ENCODE measurements at places on chromosomes 4 and X.
A peak's percentile ranks its signal among the peaks of the same experiment; 100 is the strongest.

DNA sequence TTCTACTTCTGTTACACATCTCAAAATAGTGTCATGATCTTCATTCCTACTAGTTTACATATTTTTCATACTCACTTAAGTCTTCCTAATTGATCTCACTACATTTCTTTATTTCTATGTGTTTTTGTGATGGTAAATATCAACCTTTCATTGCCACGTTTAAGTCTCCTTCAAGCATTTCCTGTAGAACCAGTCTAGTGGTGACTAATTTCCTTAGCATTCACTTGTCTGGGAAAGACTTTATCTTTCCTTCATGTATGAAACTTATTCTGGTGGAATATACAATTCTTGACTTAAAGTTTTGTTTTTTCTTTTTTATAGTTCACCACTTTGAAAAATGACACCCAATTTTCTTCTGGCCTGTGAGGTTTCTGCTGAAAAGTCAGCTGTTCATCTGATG, 181.4 kb upstream of the NEIL3 start:
- DNase-seq, result no peak

- no peak for DNase-seq
These were observed 372.1 kb downstream of the OPHN1 start for GRCh38 chrX:68061206-68061535.

DNA sequence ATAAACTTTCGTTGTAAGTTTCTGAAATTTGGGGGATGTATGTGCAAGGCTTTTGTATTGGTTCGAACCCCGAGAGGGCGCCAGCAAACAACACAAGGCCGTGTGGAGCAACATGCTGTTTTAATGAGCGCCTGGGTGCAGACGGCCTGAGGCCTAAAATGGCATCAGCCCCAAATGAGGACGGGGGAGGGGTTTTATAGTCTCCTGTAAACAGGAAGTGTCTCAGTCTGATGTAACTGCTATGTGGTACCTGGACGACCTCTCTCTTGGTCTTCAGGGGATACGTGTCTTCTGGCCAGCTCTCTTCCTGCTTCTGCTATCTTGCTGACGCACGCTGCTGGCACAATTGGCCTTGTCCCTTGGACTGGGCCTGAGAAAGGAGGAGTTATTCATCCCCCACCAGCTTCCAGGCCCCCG, 1348.0 kb downstream of the ADGRL3 start:
- no peak for DNase-seq

DNA sequence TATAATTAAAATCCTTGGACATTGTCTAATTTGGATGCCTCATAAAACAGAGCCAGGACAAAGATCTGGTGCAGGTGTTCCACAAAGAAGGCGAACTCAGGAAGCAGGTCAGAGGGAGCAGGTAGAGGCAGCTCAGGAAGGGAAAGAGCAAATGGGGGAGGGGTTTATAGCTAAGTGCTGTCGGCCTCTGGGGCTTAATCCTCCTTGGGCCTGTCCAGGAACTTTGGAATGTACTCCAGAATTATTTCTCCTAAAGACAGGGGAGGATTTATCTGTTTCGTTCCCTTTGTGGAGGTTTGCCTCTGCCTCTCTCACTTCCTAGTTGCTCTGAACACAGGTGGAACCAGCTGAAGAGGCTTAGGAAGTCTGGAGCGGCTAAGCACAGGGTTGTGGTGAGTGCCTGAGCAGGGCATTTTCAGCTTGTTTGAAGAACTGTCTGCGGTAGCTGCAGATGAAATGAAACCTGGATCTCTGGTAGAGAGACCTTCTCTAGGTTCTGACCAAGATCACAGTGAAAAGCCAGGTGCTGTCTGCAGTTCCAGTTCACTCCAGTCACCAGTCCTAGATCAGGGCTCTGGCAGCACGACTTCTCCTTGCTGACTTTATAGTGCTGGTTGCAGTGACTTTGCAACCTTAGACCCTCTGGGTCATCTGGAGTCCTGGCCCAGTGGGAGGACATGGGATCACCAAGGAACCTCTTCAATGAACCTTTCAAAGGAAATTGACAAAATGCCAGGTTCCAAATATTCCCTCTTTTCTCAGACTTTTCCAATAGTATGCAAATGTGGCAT, 519.2 kb downstream of the PCDH10 start:
- no peak for DNase-seq

- DNase-seq, result no peak
These were observed 46.0 kb upstream of the NFKB1 start for GRCh38 chr4:102454981-102455685.

DNA sequence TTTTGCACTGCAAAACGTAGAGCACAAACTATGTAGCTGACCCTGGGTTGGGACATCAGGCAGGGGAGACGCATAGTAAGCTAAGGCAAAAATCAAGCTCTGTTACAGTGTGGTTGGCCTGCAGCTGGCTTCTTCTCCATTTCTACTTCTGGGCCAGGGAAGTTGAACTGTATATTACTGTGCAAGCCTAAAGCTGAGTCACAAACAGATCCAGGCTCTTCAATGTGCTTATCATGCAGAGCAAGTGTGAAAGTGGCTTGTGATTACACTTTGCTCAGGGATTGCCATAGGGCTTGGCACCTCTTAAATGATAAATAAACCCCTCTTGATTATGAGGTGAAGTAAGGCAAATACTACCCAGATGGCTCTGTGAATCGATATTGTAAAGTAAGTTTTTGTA, 40.5 kb downstream of the CLDN34 start:
- DNase-seq, result no peak

DNA sequence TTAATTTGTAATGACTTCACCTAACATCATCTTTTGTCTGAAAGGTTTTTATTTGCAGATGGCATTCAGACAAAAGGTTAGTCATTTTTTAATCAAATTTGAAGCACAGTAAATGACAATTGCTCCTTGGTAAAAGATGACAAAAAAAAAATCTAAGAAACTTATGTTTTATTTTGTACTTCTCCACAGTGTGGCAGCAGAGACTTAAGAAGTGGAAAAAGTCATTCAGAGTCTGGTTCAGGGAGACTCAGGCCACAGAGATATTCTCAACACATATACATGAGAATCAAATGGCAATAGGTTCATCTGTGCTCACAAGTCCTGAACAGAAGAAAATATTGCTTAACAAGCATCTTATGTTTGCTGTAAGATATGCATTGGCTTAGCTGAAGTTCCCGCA, 436.2 kb downstream of the KCNIP4 start:
- peak; percentile 23 for DNase-seq

GRCh38 chr4:94978904-94979303, 221.1 kb downstream of the BMPR1B start:
- no peak for DNase-seq

DNA sequence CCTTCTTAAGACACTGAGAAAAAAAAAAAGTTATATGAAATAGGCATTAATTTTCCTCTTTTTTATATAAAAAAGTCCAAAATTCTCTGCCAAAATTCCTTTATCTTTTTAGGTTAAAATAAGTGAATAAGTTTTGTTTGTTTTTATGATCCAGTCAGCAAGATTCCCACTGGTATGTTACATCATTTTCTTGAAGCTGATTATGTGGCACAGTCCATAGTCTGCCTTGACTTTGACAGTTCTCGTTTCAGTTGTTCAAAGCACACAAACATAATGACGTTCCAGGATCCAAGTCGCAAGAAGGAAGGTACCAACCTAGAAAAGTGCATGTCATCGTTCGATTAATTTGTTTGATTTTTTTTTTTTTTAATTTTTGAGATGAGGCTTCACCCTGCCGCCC, 9.1 kb downstream of the UCP1 start:
- DNase-seq, result no peak

DNA sequence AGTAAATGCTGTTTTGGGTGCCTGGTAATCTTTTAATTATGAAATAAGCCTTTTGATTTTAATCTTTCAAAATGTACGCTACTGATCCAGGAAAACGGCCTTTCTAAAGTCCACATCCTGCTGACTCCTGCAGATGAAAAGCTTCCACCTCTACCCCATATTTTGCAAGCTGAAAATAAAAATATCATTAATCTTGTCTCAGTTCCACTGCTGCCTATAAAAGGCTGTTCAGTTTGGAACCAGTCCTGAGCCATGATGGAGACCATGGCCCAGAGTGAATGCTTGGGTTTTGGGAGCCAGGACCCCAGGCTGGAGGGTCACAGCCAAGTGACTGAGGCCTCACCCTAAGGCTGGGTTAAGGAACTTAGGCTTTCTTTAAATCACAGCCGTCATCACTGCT, 110.8 kb downstream of the AFF1 start:
- no peak for DNase-seq

DNA sequence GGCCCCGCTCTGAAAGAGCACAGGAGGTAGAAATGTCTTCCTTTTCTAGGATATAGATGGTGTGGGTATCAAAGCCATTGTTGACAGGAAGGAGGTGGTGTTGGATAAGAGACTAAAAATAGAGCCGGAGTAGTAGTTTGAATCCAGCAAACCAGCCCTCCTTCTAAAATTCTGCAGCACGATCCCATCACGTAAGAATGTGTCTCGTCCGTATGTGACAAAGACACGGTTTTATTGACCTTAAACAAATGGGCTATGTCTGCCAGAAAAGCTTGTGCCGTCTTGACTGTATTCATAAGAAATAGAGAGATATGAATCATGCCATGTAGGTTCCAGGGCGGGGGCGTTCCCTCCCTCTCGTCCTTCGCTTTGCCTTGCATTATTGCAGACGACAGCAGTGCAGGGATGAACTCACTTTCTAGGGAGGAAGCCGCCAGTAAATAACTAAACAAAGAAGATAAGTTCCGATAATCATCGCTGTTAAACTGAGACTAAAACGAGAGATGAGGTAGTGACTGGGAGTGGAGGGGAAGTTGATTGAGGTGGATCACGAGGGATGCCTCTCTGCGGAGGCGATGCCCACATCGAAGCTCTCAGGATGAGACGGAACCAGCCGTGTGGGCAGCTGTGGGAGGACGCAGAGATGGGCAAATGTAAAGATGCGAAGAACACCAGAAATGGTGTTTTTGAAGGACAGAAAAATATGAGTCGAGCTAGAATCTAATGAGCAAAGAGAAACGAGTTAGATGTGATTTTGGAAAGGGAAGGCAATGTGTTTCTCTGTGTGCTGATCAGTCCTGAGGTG, 3.4 kb downstream of the TENM3 start:
- no peak for DNase-seq

GRCh38 chr4:145530662-145531061, 49.0 kb downstream of the SMAD1 start:
- no peak for DNase-seq

GRCh38 chr4:81724925-81725329, 253.2 kb upstream of the RASGEF1B start:
- no peak for DNase-seq

DNA sequence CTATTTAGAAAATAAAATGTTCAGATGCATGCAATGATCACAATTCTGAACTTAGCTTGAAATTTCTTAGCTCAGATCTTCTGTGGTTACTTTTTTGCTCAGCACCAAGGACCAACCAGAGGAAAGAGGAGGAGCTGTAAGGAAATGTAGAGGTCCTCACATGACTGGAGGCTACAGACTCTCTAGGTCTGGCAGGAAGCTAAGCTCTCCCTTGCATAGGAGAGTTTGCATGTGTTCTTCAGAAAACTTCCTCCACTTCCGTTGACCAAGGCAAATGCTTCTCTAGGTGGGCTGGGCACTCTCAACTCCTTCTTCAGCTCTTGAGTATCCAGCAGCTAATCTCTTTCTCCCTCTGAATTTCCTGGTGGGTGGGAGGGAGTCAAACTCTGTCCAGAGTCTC, 119.6 kb downstream of the BTC start:
- no peak for DNase-seq

DNA sequence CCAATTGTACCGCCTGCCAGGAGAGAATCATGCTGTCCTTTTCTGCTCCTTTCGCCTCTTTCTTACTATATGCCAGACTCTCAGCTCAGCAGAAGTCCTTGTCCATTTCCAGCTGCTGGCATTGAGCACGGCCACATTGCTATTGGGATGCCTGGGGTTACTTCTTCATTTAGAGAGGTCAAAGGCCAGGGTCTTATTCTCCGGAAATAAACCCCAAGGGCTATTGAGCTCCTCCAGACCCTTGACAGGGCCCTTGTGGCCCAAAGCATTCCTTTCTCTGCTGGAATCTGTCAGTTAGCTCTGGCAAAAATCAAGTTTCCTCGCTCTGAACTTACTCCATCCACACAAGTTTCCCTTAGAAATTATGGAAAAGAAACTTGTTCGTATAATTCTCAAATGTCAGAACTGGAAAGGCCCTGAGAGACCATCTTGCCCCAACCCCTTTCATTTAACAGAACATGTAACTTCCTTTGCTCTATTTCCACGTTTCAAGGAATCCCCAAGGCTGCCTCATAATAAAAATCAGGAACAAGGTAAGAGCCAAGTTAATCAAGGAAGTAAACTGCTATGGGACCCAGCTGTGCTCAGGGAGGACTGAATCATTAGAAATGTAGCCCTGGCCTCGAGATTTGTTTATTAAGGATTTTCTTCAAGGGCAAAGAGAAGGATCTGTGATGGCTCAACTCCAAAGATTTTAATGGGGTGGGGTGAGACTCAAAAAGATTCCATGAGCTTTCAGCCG, 11.8 kb downstream of the AKAP4 start:
- DNase-seq, result no peak

GRCh38 chr4:43331226-43332051, 438.9 kb downstream of the GRXCR1 start:
- no peak for DNase-seq

DNA sequence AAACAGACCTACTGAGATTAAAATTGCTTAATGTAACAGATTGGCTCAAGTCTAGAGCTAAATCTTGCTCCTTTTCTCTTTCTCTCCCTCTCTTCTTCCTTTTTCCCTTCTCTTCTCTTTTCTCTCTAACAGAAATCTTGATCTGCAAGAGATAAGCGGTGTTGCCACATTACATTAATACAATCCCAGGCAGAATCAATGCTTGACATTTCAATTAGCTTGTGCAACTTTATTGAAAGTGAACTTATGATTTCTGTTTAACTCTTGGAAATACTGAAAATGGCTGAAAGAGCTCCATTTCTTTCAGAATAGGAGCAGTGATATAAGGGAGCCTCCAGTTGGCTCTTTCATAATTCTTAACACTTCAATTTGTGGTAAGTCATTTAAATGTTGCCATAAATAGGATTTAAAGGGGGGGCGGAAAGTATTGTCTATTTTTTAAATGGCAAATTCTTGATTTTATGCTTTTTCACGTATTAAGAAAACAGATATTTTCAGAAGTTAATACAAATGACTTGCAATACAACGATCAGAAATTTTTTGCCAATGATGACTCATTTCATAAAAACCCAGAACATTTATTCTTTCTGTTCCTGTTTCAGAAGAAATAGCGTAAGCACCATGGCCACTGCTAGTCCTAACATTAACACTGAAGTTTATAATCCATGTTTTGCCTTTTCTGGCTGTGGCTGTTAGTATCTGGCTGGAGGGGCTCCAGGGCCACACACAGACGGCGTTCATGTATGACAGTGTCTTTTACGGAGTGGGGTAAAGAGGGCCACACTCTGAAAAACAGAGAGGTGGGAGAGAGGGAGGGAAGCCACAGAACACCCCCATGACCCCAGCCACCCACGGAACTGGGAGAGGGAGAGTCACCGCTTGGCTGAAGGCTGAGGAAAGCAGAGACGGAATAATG, 115.7 kb upstream of the FAT1 start:
- DNase-seq, result no peak

DNA sequence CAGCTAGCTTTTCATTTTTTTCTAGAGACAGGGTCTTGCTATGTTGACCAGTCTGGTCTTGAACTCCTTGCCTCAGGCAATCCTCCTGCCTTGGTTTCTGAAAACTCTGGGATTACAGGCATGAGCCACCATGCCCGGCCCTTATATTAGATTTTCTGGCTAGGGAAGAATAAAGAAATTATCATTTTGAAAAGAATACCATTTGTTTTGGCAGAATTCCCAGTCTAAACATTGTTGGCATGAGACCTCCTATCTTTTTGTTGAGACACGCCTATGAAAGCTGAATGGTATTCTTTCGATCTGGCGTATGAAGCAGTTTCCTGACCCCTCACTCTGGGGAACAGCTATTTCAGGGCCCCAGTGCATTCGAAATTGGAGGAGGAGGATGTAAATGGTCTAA, 107.0 kb downstream of the REPS2 start:
- DNase-seq, result no peak
